ENCODE measurements at places on chromosomes 2 and 18.
A peak's percentile ranks its signal among the peaks of the same experiment; 100 is the strongest.

DNA sequence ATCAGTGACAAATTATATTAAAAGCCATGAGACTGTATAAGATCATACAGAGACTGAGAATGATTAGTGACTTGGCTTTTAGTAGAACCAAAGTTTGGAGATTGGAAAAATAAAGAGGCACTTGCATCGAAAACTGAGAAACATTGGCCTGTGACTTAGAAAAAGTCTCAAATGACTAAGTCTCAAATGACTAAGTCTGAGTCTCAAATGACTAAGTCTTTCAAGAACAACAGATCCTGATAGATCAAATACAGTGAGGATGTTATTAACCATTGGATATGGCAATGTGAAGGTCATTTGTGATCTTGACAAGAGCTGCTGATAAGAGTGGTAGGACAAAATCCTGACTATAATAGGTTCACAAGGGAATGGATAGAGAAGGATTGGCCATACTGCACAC lies 135.5 kb upstream of the FANCL start:
- no peak for DNase-seq

GRCh38 chr2:127528487-127528886 lies 2.2 kb upstream of the IWS1 start:
- peak; percentile 17 for DNase-seq

DNA sequence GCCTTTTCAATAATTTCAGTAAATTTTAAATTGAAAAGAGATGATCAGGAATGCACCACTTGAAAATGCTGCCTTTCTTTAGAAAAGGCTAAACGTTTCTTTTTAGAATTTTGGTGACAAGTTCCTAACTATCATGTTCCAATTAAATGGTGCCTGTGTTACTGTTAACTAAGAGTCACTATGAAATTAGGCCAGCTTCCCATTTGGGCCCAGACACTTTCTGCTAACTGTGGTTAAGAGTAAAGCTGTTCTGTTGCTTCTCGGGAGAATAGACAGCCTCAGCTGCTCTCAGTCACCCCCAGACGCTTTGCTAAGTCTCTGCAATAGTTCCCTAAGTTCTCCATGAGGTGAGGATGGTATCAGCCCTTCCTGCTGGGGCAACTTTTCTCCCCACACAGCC lies 90.2 kb downstream of the NPAS2 start:
- no peak for DNase-seq

GRCh38 chr18:24200494-24201290 lies 61.8 kb downstream of the CABYR start:
- no peak for DNase-seq

- no peak for DNase-seq
Measured at GRCh38 chr18:47150824-47151366, 595 bp upstream of the HDHD2 start.

GRCh38 chr2:64522843-64523428 lies 1.2 kb upstream of the AFTPH start:
- DNase-seq = peak; percentile 79

DNA sequence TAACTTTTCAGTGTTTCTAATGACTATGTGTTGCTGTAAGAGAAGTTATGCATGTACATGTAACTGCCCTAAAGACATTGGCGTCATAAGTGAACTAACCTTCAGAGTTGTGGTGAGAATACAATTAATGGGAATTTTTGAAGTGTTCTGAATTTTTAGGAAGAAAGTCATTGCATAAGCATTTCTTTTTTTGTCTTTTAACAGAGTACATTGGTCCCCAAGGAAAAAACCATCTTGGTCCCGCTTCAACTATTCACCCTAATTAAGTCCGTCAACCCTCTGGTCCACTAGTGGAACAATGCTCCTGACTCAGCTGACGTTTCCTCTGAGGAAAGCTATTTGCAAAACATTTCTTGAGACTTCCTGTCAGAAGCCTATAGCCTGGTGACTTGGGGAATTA lies 41.1 kb upstream of the VIT start:
- DNase-seq = peak; percentile 100

GRCh38 chr2:68741805-68742306 lies 7.2 kb downstream of the ARHGAP25 start:
- no peak for DNase-seq

- DNase-seq = no peak
Measured at GRCh38 chr2:106857882-106858478, 28.0 kb downstream of the ST6GAL2 start.

- peak; percentile 54 for DNase-seq
Measured at GRCh38 chr2:189191766-189192165, 12.2 kb upstream of the COL5A2 start.

DNA sequence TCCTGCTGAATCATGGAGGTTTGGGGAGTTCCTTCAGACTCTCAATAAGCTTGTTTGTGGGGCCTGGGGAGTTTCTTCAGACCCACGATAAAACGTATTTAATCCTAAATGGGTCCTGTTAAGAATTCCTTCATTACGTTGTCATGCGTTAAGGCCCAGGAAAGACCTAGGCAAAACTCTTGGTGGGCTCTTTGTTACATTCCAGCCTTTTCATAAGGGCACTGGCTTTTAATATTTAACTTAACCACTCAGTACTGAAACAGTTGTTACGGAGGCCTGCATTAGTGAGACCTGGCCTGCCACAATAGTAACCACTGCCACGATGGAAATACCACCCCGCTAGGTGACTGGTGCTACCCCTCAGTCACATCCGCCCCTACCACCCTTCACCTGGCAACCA lies 17.5 kb upstream of the BIN1 start:
- DNase-seq = no peak

DNA sequence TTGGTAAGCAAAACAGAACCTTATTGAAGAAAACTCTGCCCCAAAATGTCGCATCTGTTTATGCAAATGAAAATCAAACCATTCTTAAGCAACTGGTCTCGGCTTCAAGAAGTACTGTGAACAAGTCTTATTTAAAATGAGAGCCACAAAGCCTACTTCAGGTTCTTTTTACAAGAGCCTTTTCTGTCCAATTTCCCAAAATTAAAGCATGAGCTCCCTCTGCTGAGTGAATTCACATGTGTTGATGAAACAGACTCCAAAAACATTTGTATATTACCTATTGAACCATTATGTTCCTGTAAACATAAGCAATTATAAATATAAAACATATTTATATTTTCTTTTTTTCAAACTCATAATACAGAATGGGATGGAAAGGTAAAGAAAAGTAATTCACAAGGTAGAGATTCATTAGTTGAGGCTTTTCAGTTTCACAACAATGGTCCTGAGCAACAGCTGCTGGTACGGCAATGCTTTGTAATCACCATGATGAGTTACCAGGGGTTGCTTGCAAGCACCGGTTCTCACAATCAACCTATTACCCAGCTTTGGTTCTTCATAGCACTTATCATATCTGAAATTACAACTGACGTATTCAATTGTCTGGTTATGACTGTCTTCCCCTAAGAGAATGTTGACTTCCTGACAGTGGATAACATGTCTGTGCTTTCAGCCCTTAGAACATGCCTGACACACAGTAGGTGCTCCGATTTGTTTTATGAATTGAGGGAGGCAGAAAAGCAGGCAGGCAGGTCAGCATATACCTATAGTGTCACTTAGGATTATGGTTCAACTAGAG lies 108.4 kb upstream of the BZW1 start:
- DNase-seq = peak; percentile 73

DNA sequence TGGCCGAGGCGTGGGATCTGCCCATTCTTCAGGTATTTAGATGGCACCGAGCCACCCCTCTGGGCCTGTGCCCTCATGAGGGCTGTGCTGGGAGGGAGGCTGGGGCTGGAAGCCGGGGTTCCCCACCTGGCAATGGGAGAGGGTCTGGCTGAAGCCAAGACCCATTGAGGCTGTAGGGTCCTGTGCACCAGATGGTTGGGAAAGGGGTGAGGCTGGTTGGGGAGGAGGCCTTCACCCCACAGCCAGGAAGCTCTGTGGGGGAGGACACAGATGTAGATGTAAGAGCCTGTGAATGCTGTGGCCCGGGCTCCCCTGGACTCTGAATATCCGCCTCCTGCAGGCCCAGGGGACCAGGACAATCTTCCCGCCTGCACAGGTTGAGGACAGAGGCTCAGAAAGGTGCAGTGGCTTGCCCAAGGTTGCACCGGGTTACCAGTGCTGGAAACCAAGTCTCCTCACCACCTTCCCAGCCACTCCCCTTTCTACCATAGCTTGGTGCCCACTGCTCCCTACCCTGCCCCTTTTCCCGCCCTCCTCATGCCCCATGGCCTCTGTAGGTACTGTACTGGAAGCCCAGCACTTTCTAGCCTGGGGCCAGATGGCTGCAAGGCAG lies 49.7 kb downstream of the PDCL3 start:
- no peak for DNase-seq

- no peak for DNase-seq
Measured at GRCh38 chr18:59907660-59908059, 7.9 kb downstream of the PMAIP1 start.

GRCh38 chr2:125106710-125107109 lies 1081.6 kb downstream of the CNTNAP5 start:
- no peak for DNase-seq

DNA sequence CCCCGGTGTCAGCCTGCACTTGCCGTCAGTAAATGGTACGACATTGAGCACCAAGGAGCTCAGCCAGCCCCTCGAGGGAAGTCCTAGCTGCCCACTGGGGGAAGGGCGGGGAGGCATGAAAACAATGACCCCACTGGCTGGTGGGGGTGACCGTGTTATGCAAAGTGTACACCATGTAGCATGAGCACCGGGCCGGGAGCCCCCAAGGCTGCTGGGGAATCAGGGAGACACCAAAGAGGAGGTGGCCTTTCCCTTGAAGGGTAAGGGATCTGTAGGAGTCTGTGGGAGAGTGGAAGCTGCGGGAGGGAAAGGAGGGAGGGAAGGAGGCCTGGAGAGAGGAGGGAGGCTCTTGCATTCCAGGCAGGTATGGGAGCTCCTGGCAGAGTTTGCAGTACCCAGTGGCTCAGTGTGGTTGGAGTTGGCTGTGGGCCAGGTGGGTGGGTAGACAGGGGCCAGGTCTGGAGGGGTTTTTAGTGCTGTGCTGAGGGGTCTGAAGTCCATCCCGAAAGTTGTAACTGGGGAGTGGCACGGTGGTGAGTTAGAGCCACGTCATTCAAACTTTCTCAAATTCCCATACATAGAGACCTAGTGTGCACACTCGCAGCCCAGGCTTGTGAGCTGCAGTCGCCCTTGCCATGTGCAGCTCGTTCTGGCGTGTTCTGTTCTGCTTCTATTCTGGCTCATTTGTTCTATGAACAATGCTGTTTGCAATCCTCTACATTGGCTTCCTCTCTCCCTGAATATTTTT lies 22.4 kb downstream of the RRM2 start:
- DNase-seq = no peak

- DNase-seq = no peak
Measured at GRCh38 chr2:129794540-129794939, 184.9 kb upstream of the RAB6C start.

- DNase-seq = no peak
Measured at GRCh38 chr2:205802065-205802464, 119.8 kb downstream of the NRP2 start.

All from EH (cell line).